Activated naive CD8-positive, alpha-beta T cell treated with anti-CD3 and anti-CD28 coated beads, Interleukin-2, amount 50 U/mL, for 24 hours (primary cell): ENCODE measurements at places on chromosomes 12 and 14.
A peak's percentile ranks its signal among the peaks of the same experiment; 100 is the strongest.

GRCh38 chr14:76919431-76920330 lies 93.5 kb downstream of the LRRC74A start:
- no peaks in the 10 kb centered on the region for H3K27me3 ChIP-seq
- H3K27ac ChIP-seq: peak overlapping the region; percentile 81
- DNase-seq: peak; percentile 60
- H3K36me3 ChIP-seq: no peaks in the 10 kb centered on the region
- H3K4me1 ChIP-seq: peaks cover 57% of the 10 kb centered on the region
- H3K4me3 ChIP-seq: peak overlapping the region; percentile 49

DNA sequence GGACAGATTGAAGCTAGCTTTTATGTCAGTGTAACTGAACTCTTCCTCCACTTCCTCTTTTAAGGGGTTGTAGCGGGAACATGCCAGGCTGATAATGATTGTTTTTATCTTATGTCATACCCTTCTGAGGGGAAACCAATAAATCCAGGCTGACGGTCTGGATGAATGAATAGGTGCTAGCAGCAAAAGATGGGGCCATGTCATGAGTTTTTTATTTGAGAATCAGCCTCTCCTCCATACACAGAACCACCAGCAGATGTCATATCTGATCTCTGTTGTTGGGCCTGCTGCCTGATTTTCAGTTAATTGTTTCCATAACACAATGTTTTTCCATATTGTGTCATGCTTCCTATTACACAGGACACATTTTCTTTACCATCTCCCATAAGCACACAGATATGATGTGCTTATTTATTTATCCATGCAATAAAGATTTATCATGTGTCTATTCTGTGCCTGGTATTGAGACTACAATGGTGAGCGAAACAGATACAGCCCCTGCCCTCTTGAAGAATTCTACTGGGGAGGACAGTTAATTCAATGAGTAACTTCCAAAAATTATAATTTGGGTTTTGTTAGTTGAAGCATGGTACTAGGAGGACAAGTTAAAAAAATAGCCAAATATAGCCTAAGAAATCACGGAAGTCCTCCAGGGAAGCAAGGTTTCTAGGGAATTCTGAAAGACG lies 33.6 kb upstream of the CRY1 start:
- H3K27me3 ChIP-seq: peaks cover 14% of the 10 kb centered on the region
- no peak overlapping the region for H3K4me3 ChIP-seq
- H3K36me3 ChIP-seq: no peaks in the 10 kb centered on the region
- H3K27ac ChIP-seq: no peak overlapping the region

DNA sequence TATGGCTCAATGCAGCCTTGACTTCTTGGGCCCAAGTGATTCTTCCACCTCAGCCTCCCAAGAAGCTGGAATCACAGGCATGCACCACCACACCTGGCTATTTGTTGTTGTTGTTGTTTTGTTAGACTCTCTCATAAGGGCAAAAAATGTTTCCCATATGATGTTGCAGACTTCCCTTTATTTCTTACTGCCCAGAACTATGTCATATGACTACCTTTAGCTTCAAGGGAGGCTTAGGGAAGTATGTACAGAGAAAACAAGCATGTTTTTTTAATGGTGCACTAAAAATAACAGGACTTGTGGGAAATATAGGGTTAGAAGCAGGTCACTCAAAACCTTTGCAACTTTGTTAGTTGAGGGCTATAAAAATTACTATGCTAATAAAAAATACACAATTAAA lies 4.3 kb upstream of the GPR19 start:
- H3K36me3 ChIP-seq: peaks cover 2% of the 10 kb centered on the region
- no peak overlapping the region for H3K4me3 ChIP-seq
- no peak for DNase-seq
- H3K4me1 ChIP-seq: peaks cover 58% of the 10 kb centered on the region
- H3K27me3 ChIP-seq: no peaks in the 10 kb centered on the region

DNA sequence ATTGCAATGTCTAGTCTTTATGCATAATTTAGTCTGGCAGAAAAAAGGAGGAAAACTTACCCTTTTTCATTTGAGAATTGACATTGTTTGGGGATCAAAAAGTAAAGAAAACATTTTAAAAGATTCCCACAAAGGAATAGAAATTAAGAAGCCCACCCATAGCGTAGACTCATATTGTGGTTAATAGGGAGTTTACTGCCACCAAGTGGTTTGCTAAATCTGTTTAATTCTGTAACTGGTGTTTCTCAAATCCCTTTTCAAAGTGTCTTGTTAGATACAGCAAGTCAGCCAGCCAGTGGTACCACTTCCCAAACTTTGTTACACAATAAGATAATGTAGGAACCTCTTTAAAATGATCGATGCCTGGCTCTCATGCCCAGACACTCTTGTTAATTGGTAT lies 180.3 kb downstream of the IPO8 start:
- no peaks in the 10 kb centered on the region for H3K4me1 ChIP-seq
- DNase-seq: no peak
- H3K36me3 ChIP-seq: no peaks in the 10 kb centered on the region
- H3K27me3 ChIP-seq: no peaks in the 10 kb centered on the region

- H3K4me3 ChIP-seq: no peak overlapping the region
- H3K27me3 ChIP-seq: peaks cover 9% of the 10 kb centered on the region
- no peak for DNase-seq
- no peaks in the 10 kb centered on the region for H3K4me1 ChIP-seq
- no peak overlapping the region for H3K27ac ChIP-seq
- no peaks in the 10 kb centered on the region for H3K36me3 ChIP-seq
Measured at GRCh38 chr12:106066051-106066705, 72.6 kb downstream of the NUAK1 start.

DNA sequence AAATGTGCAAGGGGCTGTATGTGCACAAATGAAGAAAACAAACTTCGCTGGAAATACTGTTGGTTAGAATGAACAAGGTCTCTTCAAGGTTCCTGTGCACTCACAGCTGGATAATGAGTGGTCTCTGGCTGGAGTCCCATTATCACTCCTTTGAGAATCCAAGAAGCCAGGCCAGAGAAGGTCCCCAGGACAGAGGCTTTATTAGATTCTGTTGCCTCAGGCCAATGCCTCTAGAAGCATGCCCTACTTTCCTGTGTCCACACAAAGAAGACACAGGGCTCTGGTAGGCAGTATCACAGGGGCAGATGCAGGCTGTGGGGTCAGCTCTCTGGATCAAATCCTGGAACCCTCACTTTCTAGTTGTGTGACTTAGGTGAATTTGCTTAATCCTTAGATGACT lies 384.7 kb downstream of the GRIN2B start:
- peaks cover 2% of the 10 kb centered on the region for H3K27me3 ChIP-seq
- H3K27ac ChIP-seq: no peak overlapping the region
- H3K4me1 ChIP-seq: no peaks in the 10 kb centered on the region
- H3K36me3 ChIP-seq: no peaks in the 10 kb centered on the region
- DNase-seq: no peak

DNA sequence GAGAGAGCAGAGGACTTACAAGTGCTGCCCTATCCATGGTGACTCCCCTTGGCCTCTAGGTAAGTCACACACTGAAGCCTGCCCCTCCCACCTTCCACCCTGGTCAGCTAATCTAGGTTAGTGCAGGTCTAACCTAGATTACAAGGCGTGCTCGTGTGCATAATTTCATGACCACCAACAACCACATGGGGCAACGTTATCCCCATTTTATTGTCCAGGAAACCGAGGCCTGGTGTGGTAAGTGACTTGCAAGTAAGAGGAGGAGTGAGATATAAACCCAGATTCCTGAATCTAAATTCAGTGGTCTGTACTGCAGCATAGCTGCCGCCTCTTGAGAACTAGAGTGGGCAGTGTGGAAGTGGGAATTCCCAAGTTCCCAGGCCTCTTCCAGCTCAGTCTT lies 171.1 kb downstream of the DAD1 start:
- no peaks in the 10 kb centered on the region for H3K27me3 ChIP-seq
- DNase-seq: no peak
- peaks cover 13% of the 10 kb centered on the region for H3K4me1 ChIP-seq
- H3K4me3 ChIP-seq: no peak overlapping the region
- H3K36me3 ChIP-seq: no peaks in the 10 kb centered on the region

GRCh38 chr14:35113308-35113950 lies 8.4 kb downstream of the PPP2R3C start:
- H3K4me3 ChIP-seq: no peak overlapping the region
- DNase-seq: no peak
- no peaks in the 10 kb centered on the region for H3K27me3 ChIP-seq
- H3K27ac ChIP-seq: no peak overlapping the region

- H3K27ac ChIP-seq: no peak overlapping the region
- H3K4me3 ChIP-seq: no peak overlapping the region
- H3K27me3 ChIP-seq: no peaks in the 10 kb centered on the region
- no peaks in the 10 kb centered on the region for H3K36me3 ChIP-seq
Measured at GRCh38 chr12:124622331-124622730, 54.9 kb upstream of the NCOR2 start.

DNA sequence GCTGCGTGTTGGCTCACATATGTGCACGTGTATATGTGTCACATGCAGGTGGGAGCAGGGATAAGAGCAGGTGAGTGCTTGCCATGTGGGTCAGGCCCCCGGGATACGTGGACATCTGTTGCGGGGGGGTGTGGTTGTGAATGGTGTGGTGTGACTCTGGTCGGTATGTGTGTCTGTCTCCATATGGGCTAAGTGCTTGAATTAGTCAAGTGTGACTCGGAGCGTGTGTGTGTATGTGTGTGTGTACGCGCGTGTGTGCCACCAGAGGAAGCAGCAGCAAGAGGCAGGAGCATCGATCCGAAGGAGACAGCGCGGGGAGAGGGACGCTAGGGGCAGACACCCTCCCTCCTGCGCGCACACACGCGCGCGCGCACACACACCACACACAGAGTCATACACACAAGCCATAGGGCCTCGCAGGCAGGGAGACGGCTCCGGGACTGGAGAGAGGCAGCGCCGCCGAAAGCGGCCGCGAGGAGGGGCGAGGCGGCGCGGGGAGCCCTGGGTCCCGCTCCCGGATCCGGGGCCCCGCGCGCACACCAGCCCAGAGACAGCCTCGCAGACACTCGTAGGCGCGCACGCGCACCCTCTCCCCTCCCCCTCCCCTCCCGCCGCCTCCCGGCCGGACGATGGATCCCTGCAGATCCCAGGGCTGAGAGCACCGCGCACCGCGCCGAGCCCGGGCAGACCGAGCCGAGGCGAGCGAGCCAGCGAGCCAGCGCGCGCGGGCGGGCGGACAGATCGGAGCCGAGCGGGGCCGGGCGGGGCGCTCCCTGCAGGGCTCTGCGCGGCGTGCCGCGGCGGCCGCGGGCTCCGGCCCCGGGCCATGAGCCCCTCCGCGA lies at the start of gene ASIC1:
Gene ASIC1 (plus strand): TSS at position 597 of the 842 bp plus-strand sequence. CDS start 1,171 bp downstream, outside the sequence.
- peaks cover 37% of the 10 kb centered on the region for H3K4me1 ChIP-seq
- H3K36me3 ChIP-seq: no peaks in the 10 kb centered on the region
- peak within 1 kb of the TSS; percentile 82 for H3K4me3 ChIP-seq
- H3K27me3 ChIP-seq: peaks cover 29% of the 10 kb centered on the region

DNA sequence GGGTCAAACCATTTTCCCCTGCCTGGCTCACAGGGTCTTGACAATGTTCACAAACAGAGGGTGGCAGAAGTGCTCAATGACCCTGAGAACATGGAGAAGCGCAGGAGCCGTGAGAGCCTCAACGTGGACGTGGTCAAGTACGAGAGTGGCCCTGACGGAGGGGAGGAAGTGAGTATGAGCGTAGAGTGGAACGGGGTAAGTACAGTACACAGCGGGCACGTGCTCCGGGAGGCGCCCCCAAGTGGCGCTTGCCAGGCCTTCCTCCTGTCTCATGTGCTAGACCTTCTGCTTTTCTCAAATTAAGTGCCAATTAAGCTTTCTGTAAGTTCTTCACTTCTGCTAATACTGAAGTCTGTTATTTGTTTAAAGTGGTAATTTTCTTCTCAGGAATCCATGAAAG lies 35.9 kb downstream of the XRCC3 start:
- peaks cover 11% of the 10 kb centered on the region for H3K4me1 ChIP-seq
- H3K27me3 ChIP-seq: no peaks in the 10 kb centered on the region
- peak overlapping the region; percentile 66 for H3K27ac ChIP-seq
- peaks cover 41% of the 10 kb centered on the region for H3K36me3 ChIP-seq

- no peak overlapping the region for H3K27ac ChIP-seq
- H3K4me3 ChIP-seq: no peak overlapping the region
- peaks cover 5% of the 10 kb centered on the region for H3K36me3 ChIP-seq
- peaks cover 26% of the 10 kb centered on the region for H3K4me1 ChIP-seq
- no peaks in the 10 kb centered on the region for H3K27me3 ChIP-seq
Measured at GRCh38 chr12:49838973-49839633, 3.8 kb downstream of the BCDIN3D start.

DNA sequence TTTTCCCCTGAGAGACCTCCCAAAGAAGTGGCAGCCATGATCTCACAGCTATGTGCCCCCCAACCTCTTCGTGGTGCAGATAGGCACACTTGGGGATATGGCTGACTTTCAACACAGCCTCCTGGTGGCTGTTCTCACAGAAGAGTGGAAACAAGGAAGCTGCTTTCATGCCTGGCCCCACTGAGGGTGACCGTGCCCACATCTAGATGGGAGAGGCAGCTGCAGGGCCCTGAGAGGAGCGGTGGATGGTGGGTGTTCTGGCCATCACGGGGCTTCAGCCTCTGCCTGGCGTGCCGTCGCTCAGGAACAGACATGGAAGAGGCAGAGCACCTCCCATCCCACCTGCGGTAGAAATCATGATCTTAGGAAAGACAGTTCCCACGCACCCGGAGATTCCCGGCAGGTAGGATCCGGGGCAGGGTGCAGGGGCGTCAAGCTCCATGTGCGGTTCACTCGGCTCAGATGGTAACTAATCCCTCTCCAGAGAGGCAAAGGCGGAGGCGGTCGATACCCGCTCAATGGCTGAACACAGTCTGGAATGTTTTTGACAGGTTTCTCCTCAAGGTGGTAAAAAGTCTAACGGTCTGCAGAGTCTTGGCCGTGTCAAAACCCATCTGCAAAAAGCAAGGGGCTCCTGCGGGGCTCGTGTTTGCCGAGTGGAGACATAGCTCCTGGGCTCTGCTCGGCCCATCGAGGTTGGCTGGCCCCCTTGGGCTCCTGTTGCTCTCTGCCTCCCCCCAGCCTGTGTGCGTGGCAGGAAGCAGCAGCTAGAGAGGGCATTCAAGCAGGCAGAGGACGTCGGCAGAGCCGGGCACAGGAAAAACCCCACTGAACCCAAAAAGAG lies 225.2 kb upstream of the RTL1 start:
- peaks cover 21% of the 10 kb centered on the region for H3K27me3 ChIP-seq
- no peaks in the 10 kb centered on the region for H3K36me3 ChIP-seq
- H3K27ac ChIP-seq: no peak overlapping the region
- H3K4me1 ChIP-seq: no peaks in the 10 kb centered on the region

- H3K4me1 ChIP-seq: no peaks in the 10 kb centered on the region
- DNase-seq: no peak
- H3K27ac ChIP-seq: no peak overlapping the region
- no peaks in the 10 kb centered on the region for H3K36me3 ChIP-seq
Measured at GRCh38 chr12:73181244-73181643, 909.1 kb downstream of the TRHDE start.

DNA sequence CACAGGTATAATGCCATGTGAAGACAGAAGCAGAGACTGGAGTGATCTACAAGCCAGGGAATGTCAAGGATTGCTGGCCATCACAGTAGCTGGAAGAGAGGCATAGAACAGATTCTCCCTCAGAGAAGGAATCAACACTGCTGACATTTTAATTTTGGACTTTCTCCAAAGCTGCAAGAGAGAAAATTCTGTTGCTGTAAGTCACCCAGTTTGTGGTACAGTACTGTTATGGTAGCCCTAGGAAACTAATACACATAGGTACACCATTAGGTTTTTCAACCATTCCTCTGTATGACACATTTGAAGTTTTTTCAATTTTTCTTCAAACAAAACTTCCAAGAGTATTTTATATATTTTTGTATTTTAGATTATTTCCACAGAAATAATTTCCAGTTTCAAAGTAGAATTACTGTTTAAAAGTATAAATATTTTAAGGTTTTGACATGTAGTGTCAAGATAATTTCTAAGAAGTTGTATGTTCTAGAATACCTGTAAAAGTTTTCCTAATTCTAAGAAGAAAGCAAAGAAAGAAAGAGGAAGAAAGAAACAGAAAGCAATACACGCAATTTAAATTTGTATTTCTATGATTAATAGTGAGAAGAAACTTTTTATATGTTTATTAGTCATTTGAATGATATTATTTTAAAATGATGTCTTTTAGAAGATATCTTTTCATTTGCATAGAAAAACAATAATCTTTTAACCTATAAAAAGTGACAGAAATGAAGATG lies 64.9 kb upstream of the CATSPERB start:
- H3K36me3 ChIP-seq: peaks cover 11% of the 10 kb centered on the region
- no peak for DNase-seq
- no peak overlapping the region for H3K27ac ChIP-seq
- H3K4me1 ChIP-seq: peaks cover 26% of the 10 kb centered on the region
